Aorta (tissue), 5 donors: ENCODE measurements at places on chromosomes 3 and 15. TPM values are rescaled to one million over a fixed set of nuclear protein-coding genes. Genes with fewer than 3 reads are reported as not detected.

The RMDN3 gene
- 29.2 TPM for polyA plus RNA-seq

The UBR1 gene
- polyA plus RNA-seq: 9.3 TPM

The CA12 gene
- 2.7 TPM for polyA plus RNA-seq

The TMC3 gene
- not detected for polyA plus RNA-seq

The ZNF80 gene
- not detected for polyA plus RNA-seq

The TEX55 gene
- polyA plus RNA-seq: not detected

The IGSF11 gene
- 0.05 TPM for polyA plus RNA-seq

The HYAL1 gene
- polyA plus RNA-seq: 1.6 TPM

The C3orf85 gene
- 0.82 TPM for polyA plus RNA-seq

The PDHB gene
- 72.7 TPM for polyA plus RNA-seq

The IL12A gene
- 0.15 TPM for polyA plus RNA-seq

The RRP9 gene
- 5.0 TPM for polyA plus RNA-seq

The APOD gene
- polyA plus RNA-seq: 6.4 TPM

The FXR1 gene
- 64.9 TPM for polyA plus RNA-seq

DNA sequence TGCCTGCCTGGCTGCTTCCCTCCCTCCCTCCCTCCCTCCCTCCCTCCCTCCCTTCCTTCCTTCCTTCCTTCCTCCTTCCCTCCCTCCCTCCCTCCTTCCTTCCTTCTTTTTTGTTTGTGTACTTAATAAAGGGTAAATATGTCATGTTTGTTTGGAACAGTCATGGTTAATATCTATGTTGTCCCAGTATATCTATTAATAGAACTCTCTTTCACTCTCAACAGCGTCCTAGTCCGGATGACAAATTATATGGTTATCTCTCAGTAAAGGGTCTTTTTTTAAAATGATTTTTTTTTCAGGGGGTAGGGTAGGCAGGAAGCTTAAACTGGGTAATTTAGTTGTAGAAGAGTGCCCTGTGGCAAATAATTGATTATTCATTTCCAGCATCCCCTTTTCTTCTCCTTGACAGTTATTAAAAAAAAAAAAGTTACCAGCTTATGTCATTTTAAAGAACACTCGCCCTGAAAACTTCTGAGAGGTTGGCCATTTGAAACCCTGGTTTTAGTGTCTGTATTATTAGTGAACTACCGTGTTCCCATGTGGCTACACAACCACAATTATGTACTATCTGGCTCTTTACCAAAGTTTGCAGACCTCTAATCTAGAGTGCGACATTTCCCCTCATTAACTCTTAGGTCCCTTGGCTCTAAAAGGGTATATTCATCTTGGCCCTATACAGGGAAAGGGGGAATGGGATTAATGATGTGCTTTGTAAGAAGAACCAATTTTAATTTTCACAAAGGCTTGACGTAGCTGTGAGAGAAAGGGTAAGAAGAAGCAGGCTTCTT lies 13.7 kb downstream of the TAGLN3 start:
- no peak overlapping the region for H3K27ac ChIP-seq
- H3K36me3 ChIP-seq: no peaks in the 10 kb centered on the region
- H3K27me3 ChIP-seq: no peaks in the 10 kb centered on the region

DNA sequence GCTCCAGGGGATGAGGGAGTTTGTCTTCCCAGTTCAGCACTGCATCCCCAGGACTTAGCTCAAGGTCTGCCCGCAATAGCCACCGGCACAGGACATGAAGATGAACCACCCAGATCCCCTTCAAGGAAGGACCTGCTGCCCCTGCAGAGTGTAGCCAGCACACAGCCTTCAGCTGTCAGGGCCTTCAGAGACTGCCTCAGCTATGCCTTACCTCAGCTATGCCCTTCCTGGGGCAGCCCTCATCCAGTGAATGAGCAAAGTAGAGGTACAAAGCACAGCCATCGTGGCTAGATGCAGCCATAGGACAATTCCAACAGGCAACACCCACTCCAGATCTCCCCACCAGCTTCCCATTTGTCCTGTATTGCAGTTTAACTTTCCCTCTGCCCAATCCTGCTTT lies 291.2 kb upstream of the STT3B start:
- no peak overlapping the region for H3K4me3 ChIP-seq
- DNase-seq: no peak
- no peak overlapping the region for H3K27ac ChIP-seq
- peaks cover 4% of the 10 kb centered on the region for H3K4me1 ChIP-seq
- H3K27me3 ChIP-seq: no peaks in the 10 kb centered on the region
- H3K36me3 ChIP-seq: no peaks in the 10 kb centered on the region

GRCh38 chr3:18680758-18681157 lies 255.6 kb upstream of the SATB1 start:
- no peak overlapping the region for H3K27ac ChIP-seq
- H3K27me3 ChIP-seq: no peaks in the 10 kb centered on the region
- DNase-seq: no peak
- H3K4me1 ChIP-seq: no peaks in the 10 kb centered on the region

GRCh38 chr15:39595338-39596221 lies 14.7 kb downstream of the THBS1 start:
- H3K4me3 ChIP-seq: no peak overlapping the region
- DNase-seq: no peak
- H3K27me3 ChIP-seq: no peaks in the 10 kb centered on the region
- no peak overlapping the region for H3K27ac ChIP-seq
- H3K36me3 ChIP-seq: peaks cover 2% of the 10 kb centered on the region
- H3K4me1 ChIP-seq: no peaks in the 10 kb centered on the region

DNA sequence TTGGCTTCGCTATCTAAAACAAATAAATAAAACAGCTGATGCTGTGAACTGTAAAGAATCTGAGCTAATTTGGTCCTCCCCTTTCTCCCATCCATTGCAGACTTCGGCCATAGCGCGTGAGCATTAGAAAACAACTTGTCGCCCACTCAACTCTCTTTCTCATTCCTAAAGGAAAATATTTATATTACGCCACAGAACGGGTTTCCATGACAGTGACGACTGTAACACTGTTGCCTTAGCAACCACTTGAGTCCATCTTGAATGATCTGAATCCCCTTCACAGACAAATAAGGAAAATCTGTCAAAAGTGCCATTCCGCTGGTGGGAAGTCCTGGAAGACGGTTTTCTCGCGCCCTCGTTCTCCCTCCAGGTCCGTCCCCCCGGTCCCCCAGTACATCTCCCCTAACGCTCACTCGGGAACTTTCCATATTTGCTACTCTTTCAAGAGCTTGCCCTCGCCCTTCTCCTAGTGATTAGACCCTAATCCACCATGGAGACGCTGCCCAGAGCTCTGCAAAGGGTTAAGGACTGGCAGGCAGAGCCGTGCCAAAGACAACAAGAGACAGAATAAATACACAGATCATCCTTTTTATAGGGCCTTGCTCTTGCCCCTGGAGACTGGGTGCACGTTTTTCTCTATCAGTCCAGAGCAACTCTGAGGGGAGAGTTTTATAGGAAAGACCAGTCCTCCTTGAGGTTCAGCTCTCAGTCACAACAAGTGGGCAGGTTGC lies 50.5 kb downstream of the CRYGS start:
- DNase-seq: no peak
- no peak overlapping the region for H3K4me3 ChIP-seq
- peaks cover 4% of the 10 kb centered on the region for H3K4me1 ChIP-seq
- no peaks in the 10 kb centered on the region for H3K27me3 ChIP-seq
- no peaks in the 10 kb centered on the region for H3K36me3 ChIP-seq

- H3K4me3 ChIP-seq: no peak overlapping the region
- H3K27me3 ChIP-seq: no peaks in the 10 kb centered on the region
- no peaks in the 10 kb centered on the region for H3K36me3 ChIP-seq
- H3K27ac ChIP-seq: no peak overlapping the region
- DNase-seq: peak; percentile 32
Observed at GRCh38 chr15:85795337-85796305, 896 bp upstream of the KLHL25 start.

- no peaks in the 10 kb centered on the region for H3K36me3 ChIP-seq
- no peak overlapping the region for H3K4me3 ChIP-seq
- no peak overlapping the region for H3K27ac ChIP-seq
- peak; percentile 74 for DNase-seq
Observed at GRCh38 chr3:101216710-101217465, 103.5 kb downstream of the IMPG2 start.

DNA sequence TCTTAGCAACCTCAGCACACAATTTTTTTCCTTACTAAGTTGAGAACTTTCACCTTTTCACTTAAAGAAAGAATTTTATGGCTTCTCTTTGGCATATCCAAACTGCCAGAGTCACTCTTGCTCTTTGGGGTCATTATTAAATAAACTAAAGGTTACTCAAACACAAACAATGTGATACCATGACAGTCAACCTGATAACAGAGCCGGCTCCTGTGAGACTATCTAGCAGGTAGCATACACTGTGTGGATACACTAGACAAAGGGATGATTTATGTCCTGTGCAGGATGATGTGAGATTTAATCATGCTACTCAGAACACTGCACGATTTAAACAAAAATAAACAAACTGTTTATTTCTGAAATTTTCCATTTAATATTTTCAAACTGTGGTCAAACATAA lies 35.6 kb downstream of the LRRFIP2 start:
- peaks cover 2% of the 10 kb centered on the region for H3K4me1 ChIP-seq
- no peak overlapping the region for H3K27ac ChIP-seq
- no peak for DNase-seq
- no peaks in the 10 kb centered on the region for H3K36me3 ChIP-seq
- H3K27me3 ChIP-seq: no peaks in the 10 kb centered on the region

- no peaks in the 10 kb centered on the region for H3K4me1 ChIP-seq
- no peak for DNase-seq
- H3K27ac ChIP-seq: no peak overlapping the region
- H3K36me3 ChIP-seq: no peaks in the 10 kb centered on the region
Observed at GRCh38 chr3:134652409-134652831, 1.6 kb upstream of the KY start.
